Femur (tissue), 1 donor: ENCODE measurements at places on chromosomes 7 and 10.

GRCh38 chr10:119205894-119206602, 1.3 kb upstream of the GRK5 start:
- peak; percentile 69 for DNase-seq

DNA sequence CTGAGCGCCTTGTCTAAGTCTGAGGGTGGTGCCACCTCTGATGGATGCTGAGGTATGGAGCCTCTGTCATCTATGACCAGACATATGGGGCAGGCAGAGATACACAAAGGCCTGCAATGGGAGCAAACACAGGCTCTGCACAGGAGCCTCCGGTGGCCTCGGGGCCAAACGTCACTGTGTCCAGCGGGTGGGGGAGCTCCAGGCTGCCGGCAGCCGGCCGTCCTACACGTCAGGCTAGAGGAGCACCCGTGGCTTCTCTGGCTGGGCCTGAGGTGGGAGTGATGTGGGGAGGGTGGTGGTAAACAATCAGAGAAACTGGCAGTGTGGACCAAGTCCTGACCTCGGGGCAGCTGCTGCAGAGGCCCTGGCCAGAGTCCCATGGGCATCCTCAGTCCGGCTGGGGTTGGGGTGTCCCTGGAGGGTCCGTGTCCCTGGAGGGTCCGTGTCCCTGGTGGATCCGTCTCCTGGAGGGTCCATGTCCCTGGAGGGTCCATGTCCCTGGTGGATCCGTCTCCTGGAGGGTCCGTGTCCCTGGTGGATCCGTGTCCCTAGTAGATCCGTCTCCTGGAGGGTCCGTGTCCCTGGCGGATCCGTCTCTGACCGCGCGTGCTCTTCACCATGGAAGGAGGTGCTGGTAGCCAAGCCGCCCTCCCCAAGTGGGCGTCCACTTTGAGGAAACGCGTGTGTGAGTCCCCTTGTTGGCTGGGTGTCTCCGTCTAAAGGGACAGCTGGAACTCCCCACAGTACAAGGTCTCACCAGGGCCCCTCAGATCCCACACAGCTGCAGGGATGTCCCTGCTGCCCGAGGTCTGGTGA, 24.2 kb upstream of the FAM20C start:
- DNase-seq = no peak

DNA sequence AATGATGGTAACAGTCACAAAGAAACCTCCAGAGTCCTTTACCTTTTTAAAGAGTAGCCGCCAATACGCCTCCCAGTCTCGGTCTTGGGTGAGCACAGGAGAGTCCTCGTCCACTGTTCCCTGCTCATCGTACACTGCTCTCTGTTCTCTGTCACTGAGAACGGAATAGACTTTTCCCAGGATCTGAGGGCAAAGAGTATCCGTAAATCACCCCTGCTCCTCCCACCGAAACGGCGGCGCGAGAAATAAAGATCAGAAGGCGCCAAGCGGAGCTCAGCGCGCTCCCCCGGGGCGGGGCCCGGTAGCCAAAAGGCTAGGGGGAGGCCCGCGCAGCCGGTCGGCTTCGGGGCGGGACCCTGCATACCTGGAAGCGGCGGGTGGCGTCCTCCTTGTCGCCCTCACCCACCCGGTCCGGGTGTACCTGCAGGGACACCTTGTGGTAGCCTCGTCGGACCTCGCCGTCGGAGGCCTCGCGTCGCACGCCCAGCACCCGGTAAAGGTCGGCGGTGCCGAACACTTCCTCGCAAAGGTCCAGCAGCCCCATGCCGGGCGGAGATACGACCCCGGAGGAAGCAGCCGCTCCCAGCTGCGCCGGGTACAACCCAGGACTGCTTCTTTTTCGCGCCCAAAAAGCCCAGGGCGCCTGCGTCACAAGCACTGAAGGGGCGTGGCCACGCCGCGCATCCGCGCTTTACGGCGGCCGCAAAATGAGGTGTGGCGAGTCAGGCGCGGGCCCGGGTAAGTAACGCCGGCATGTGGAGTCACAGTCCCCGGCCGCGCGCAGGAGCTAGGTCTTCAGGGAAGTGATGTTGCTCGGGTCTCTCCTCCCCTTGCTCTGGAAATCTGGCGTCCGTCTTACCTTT, at the start of gene DNAJC9:
DNAJC9 (minus strand) TSS at position 610 of the 863 bp plus-strand sequence; CDS start at position 544, 66 bp downstream.
- peak; percentile 97 for DNase-seq

DNA sequence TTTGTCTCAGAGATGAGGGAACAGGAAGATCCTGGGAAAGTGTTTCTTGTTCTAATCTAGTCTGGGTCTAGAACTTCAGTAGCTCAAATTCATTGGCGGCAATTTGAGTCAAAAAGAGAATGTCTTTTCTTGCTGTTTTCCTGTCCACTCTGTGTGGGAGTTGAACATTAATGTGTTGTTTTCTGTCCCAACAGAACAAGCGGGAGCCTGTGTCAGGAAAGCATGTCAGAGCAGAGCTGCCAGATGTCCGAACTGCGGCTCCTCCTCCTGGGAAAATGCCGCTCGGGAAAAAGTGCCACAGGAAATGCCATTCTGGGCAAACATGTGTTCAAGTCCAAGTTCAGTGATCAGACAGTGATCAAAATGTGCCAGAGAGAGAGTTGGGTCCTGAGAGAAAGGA, 16.0 kb downstream of the GIMAP8 start:
- DNase-seq = no peak

GRCh38 chr10:132696728-132697577, 89.0 kb downstream of the NKX6-2 start:
- peak; percentile 6 for DNase-seq

DNA sequence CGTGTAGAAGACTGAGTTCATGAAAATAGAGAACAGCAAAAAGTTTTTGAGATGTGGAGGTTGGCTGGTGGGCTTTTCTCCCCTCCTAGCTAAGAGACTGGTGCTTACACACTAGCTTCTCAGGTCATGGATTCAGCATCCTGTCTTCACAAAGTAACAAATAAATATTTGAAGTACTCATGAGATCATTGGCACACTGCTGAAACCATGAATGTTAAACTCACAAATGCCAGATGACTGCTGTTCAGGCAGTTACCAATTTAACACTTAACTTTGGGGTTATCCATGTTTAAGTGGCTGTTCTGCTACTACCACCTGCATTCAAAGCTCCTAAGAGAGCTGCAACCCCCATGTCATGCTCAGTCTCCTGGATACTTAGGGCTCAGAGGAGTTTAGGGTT, 119.0 kb upstream of the BET1 start:
- DNase-seq = no peak

GRCh38 chr10:127907411-127908105, 655 bp downstream of the PTPRE start:
- DNase-seq = peak; percentile 41

- DNase-seq = no peak
These were observed 34.7 kb upstream of the FOXI2 start for GRCh38 chr10:127702271-127702670.

- no peak for DNase-seq
These were observed 168.9 kb upstream of the SH2B2 start for GRCh38 chr7:102117743-102118142.

GRCh38 chr10:33174674-33175434, 159.6 kb downstream of the NRP1 start:
- no peak for DNase-seq

DNA sequence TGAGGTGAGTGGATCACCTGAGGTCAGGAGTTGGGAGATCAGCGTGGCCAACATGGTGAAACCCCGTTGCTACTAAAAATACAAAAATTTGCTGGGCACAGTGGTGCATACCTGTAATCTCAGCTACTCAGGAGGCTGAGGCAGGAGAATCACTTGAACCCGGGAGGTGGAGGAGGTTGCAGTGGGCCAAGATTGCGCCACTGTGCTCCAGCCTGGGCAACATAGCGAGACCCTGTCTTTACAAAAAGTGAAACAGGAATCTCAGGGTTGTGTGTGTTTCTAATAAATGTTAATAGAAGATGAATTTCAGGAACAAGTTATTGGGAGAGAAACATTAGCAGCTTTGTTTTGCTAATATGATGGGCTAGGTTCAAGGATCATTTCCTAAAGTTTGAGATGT, 19.9 kb downstream of the PPP2R2D start:
- DNase-seq = no peak

DNA sequence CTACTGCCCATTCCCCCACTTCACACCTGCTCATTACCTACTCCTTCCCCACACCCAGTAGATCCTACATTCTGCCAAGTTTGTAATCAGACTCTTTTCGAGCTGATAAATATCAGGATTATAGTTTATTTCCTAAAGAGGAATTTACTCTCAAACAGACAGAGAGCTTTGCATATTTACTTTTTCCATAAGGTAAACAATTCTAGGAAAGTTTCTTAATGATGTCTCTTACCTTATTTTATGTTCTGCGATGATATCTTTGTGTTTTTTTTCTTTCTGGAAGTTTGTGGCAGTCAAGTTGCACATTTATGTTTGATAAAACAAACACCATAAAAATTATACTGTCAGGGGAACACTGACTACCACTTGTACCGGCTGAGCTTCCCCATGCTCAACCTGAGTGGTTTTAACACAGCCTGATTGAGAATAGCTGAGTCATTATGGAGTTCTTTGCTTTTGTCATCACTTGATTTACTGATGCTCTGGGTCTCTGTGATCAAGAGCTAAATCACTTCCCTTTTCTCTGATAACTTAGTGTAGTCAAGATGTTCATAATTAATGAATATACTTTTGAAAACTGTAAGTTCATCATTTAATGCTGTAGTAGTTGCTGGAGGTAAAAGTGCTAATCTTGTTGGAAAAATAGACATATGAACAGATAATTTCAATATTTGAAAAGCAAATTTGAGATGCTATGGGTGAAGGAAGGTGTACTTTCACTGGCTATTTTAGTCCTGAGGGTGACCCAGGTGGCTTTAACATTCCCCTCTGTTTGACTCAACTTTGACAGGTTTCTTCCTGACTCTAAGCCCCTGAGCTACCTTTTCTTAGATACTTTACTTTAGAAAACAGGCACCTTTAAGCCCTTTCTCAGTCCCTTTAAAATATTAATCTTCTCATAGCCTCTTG, 1034.5 kb upstream of the LRRTM3 start:
- no peak for DNase-seq

DNA sequence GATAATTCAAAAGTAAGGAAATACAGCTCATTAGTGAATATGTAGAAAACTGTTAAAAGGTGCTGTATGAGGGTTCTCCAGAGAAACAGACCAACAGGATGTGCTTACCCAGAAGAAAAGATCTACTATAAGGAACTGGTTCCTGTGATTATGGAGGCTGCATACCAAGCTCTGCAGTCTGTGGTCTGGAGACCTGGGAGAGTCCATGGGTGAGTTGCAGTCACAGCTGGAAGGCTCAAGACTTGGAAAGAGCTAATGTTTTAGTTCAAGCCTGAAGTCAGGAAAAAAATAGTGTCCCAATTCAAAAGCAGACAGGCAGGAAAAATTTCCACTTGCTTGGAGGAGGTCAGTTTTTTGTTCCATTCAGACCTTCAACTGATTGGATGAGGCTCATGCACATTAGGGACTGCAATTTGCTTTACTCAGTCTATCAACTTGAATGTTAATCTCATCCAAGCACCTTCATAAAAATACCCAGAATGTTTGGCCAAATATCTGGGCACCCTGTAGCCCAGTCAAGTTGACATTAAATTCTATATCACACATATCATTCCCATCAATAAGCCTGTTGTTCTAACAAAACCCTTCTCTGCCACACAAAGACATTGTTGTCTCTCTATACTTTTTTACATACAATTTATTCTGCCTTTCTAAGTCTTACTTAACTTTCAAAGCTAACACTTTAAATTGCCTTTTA, 197.9 kb upstream of the KLF6 start:
- no peak for DNase-seq

DNA sequence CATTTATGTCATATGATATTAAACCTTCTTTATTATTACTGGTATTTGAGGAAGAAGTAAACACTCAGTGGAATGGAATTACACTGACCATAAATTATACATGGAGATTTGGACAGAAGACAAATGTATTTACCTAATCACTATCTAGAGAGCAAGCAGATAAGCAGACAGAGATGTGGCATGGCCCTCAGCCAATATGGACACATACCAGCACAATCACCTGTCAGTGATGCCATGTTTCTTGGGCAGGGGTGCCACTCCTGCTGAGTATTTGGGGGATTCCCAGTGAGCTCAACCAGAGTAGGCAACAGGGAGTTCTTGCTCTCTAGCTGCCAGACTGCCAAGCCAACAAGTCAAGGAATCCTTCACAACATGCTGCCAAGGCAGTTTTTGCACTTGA, 866.3 kb upstream of the LRRN3 start:
- no peak for DNase-seq

DNA sequence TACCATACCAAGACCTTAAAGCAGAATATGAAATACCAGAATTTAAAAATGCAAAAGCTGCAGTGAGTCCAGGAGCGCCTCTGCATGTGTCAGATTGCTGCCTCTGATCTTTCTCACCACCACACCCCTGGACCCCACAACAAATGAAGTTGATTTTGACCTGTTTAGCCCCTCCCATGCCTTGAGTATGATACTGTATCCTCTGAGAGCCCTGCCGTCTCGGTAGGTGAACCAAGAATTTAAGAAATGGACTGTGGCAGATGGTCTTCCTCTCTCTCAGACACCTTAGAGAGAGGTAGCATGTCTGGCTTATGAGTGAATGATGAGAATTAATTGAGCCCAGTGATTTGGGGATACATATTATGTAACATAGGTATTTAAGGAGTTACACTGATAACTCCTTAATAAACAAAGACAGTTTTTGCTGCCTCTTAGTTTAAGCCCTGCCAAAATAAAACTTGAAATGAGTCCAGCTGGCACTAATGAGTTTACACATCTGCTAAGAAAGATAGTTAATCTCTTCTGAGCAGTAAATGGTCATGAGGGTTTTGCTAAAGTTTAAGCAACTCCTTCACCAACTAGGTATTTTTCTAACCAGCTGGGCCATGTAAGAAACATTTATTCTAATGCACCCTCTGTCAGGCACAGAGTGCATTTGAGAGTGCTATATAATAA, 4.5 kb upstream of the TFPI2 start:
- no peak for DNase-seq

GRCh38 chr7:42915356-42915755, 3.5 kb upstream of the C7orf25 start:
- DNase-seq = no peak
